ENCODE measurements at places on chromosomes 2 and 18. TPM values are rescaled to one million over a fixed set of nuclear protein-coding genes. Genes with fewer than 3 reads are reported as not detected.

Gene PRSS56
- total RNA-seq = not detected

Gene CD207
- not detected for total RNA-seq

Gene CPLX4
- total RNA-seq = not detected

- H3K36me3 ChIP-seq = no peaks in the 10 kb centered on the region
- DNase-seq = peak; percentile 71
- peaks cover 80% of the 10 kb centered on the region for H3K27me3 ChIP-seq
- no peak overlapping the region for H3K4me3 ChIP-seq
Observed at GRCh38 chr2:11681722-11682589, 12.0 kb upstream of the NTSR2 start.

DNA sequence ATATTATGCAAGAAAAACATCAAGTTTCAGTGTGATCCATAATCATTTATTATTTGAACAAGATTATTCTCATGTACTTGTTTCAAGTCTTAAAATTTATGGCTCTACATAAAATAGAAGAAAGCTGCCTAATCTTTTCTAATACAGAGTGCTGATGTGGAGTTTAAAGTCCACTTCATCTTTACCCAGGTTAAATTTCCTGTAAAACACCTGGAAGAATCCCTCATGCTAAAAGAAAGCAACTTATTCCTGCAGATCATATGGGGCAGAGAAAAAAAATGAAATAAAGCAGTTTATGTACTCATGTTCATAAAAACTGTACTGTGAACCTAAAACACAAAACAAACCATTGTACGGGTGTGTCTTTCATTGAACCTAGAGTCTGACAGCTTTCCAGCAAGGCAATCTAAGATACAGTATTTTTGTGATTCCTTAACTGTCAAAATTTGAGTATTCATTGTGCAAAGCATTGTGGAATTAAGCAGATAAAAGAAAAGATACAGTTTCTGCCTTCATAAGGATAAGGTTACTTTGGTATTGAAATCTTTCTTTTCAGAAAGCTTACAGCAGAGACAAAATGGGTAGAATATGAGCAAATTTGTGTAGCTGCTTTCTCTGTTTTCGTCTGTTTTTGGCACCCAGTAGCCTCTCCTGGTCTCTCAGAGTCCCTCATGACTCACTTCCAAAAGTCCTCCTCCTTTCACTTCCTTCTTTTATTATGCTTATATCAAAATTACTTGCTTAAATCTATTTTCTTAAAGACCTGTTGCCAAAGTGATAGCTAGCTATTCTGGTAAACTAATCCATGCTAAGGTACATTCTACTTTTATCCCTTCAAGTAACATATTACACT is 26.9 kb upstream of the GLS start:
- no peak overlapping the region for H3K27ac ChIP-seq
- no peak overlapping the region for H3K4me3 ChIP-seq
- H3K4me1 ChIP-seq = no peaks in the 10 kb centered on the region
